Stimulated activated naive CD8-positive, alpha-beta T cell treated with anti-CD3 and anti-CD28 coated beads, Interleukin-15, Interleukin-2, amounts not matched to agents 100 U/mL and 50 U/mL, for 24 hours (primary cell): ENCODE measurements at places on chromosomes 1 and 21.

DNA sequence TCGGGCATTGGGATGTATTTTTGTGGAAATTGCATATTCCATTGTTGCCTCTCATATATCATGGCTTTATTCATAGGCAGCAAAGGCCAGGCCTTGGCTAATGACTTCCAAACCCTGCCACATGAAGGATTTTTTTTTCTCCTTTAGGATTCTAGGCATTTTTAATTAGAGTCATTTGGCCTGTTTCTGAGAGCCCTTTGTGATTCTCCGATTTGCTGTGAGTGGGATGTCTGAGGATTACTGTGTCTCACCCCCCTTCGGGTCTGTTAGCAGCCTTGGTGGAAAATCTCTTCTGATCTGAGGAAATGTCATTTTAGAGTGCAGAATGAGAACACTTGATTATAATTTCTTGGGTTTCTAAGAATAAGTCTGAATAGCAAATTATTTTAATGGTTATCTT is 253.5 kb downstream of the NTNG1 start:
- no peak for DNase-seq

GRCh38 chr1:70084314-70084915 is 121.0 kb downstream of the LRRC40 start:
- no peak for DNase-seq

GRCh38 chr1:244316407-244316806 is 135.3 kb downstream of the ADSS2 start:
- DNase-seq = no peak

GRCh38 chr1:211336775-211337174 is 10.1 kb downstream of the TRAF5 start:
- no peak for DNase-seq

DNA sequence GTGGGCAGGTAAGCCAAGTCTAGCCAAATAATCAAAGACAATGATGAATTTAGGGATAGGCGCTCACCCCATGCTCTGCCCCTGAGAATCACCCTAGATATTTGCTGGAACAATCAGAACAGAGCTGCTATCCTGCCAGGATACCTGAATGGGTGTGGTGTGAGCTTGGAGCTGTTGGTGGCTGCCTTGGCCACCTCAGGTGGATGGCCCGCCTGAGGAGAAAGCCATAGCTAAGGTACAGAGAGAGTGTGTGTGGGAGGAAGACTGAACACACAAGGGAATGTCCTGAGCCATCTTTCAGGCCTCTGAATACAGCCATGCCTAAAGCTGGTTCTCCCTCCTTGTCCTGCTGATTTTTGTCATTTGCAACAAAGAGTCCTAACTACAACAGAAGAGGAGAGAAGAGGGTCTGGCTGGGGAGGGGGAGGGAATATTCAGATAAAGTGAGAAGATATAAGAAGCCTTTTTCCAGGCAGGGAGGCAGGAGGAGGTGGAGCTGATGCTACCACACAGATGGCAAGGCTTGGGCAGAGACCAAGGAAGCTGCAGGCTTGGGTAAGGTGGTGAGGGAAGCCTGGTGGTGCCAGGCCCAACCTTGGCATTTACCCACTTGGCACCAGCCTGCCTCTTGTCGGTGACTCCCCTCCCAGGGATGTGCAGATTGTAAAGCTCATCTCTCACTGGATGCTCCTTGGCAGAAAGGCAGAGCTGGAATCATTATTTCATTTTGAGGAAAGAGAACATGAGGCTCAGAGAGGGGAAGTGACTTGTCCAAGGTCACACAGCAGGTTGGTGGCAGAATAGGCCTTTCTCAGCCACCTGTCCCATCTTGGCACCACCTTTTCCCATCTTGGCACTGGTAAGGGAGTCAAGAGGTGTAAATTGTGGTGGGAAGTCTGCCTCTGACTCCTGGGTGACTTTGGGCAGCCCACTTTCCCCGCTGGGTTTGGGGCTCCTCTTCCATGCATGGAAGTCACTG is 49.7 kb downstream of the NKAIN1 start:
- no peak for DNase-seq

DNA sequence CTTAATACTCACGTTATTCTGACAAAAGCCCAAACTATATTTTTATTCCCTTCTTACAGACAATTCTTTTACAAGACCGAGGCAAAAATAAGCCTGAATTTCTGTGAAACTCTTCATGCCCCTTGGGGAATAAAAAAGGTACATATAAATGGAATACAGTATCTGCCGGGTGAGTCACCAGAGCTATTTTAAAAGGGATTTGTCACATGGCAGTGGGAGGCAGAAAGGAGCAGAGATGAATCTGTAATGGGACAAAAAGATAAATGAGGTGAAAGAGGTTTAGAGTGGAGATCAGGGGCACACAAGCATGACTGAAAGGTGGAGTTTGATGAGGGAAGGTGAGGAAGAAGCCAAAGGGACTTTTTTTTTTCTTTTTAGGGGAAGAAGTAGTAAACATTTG is 8.8 kb downstream of the XCL1 start:
- DNase-seq = no peak

GRCh38 chr1:10179406-10180091 is 30.8 kb upstream of the KIF1B start:
- DNase-seq = no peak

DNA sequence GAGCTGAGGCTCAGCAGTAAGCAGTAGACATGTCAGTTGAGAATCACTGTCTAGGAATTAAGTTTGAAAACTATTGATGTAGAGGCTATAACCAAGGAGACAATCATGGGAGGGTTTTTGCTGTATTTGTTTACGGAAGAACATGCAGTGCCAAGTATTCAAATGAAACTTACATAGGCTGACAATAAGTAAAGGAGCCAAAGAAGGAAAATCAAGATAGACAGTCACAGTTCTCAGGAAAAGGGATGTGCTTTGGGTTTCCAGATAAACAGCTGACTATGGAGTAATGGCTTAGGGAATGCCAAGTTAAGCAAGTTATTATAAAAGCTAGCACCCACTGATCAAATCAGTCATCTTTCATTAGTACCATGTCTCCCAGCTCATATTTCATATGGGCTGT is 21.5 kb downstream of the GNG12 start:
- DNase-seq = no peak

- DNase-seq = no peak
These were observed 37.2 kb downstream of the EGLN1 start for GRCh38 chr1:231384696-231385415.

GRCh38 chr1:200426196-200426595 is 16.4 kb upstream of the ZNF281 start:
- DNase-seq = no peak

DNA sequence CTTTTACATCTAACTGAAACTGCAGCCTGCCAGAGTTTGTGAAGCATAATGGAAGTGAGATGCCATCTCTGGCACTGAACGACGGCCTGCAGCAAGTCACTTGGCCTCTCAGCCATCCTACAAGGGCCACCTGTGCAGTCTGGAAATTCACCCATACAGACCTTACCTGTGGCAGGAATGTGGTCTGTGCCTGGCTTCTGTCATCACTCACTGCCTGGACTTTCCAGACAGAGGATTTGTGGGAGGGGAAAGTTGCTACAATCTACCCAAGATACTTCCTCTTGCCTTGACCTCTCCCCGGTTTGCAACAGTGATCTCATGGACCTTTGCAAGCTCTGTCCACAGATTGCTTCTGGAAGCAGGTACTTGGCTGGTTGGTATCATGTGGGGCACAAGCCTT is 58.4 kb upstream of the ATP1B1 start:
- DNase-seq = no peak

DNA sequence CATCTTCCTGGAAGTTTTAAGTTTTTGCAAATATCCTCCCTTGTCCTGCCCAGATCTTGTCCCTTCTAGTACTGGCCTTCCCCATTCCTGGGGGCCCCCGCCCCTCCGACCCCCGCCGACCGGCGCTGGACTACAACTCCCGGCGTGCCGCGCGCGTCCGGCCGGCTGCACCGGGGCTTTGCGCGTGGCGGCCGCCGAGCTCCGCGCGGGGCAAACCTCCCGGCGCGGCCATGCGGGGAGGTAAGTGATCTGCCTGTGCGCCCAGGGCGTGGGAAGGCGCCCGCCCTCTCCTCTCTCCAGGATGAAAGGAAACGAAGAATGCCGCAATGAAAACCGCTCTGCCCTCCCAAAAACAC is 3.2 kb upstream of the SAMD13 start:
- DNase-seq = peak; percentile 67

DNA sequence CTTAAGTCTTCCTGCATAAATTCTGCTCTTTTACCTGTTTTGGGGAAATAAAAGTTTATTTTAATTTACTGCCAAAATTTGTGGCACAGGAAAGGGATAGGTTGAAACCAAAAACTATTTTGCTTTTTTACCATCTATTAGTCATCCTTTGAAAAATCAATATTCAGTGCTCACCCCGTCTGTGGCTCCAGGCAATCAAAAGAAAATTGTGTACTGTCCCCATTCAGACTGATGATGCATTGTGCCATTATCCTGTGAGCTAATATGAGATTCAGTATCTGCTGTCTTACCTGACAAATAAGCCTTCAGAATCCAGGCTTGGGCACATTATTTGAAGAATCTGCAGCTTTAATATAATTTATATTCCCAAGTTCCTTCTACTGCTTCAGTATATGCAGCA is 650.7 kb downstream of the KIF26B start:
- no peak for DNase-seq
